Body of pancreas (tissue), 4 donors: ENCODE measurements at places on chromosomes 1 and 21. TPM values are rescaled to one million over a fixed set of nuclear protein-coding genes. Genes with fewer than 3 reads are reported as not detected.

Gene ARPC5
- 29.3 TPM for total RNA-seq

Gene CA6
- total RNA-seq: not detected

Gene CTSK
- total RNA-seq: 11.9 TPM

- DNase-seq: peak; percentile 58
These were observed 125.2 kb upstream of the GALNT2 start for GRCh38 chr1:229941831-229942230.

- DNase-seq: no peak
These were observed 2.9 kb upstream of the ITGB2 start for GRCh38 chr21:44923480-44924084.

DNA sequence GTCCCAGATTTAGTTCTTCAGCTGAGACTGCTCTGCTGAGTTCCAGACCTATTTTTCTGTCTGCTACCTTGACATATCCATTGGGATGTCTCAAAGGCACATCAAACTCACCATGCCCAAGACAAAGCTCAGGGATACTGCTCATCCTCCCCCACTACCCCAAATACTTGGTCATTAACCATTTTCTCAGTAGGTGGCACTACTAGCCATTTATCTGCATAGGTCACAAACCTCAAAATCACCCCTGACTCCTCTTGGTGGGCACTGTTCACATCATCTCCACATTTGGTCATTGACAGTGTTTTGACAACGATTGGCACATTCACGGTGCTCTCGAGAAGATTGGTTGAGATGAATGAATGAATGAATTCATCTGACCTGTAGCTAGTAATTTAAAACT, 32.1 kb downstream of the CACNA1S start:
- no peak for DNase-seq

- DNase-seq: no peak
These were observed 97.7 kb upstream of the GREM2 start for GRCh38 chr1:240709676-240710075.

DNA sequence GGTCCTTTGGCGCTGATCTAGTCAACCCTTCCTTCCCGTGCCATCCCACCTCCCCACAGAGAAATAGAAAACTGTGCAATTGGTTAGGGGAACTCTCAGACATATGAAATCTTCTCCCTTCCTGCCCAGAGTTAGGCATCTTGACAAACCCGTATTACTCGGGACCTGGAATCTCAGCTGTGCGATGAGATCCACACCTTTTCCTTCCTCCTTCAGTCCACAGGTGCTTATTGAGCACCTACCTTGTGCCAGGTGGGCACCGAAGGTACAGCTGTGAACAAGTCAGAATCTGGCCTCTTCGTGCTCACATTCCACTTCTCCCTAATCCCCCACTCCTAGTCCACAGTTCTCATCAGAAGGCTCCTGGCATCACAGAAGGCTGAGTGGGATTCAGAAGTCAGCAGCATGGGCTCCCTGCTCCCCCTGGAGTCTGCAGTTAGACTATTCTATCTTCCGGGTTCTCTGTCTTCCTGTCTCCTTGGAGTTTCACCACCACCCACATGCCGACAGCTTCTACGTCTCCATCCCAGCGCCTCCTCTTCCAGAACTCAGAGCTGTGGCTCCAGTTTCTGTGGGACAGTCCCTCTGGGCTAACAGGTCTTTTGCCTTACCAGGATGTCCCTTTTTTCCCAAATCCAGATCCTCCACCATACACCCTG, 23.0 kb downstream of the KNCN start:
- DNase-seq: no peak

- DNase-seq: no peak
These were observed 2.4 kb downstream of the IRF6 start for GRCh38 chr1:209803568-209803967.

DNA sequence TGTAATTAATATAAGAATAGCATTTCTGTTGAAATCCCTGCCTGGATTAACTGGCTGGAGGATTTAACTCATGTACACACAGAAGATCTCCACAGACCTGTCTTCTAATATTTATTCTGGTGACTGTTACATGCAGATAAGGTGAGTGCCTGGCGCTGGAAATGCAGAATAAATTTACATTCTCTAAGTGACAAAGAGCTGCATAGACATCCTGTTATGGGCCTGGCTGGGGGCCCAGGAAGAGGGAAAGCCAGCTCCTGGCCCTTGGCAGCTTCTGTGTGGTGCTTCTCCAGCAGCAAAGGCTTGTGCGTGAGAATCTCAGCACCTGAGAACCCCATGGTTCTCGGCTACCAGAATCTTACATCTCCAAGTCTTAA, 446.6 kb downstream of the PTPRU start:
- peak; percentile 88 for DNase-seq

DNA sequence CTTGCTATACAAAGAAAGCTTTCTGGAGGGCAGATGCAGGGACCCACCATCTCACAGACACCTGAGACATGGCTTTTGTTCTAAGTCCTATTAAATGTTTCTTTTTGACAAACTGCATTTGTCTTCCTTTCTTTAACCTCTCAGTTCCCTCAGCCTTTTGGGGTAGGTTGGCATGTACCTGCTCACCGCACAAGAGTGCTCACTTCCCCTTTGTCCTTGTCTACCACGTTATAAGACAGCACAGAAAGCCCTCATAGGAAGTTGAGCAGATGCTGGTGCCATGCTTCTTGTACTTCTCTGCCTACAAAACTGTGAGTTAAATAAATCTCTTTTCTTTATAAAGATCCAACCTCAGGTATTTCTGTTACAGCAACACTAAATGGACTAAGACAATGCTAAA, 31.9 kb upstream of the RGS21 start:
- DNase-seq: no peak
